ENCODE measurements at places on chromosomes 2 and 18.

DNA sequence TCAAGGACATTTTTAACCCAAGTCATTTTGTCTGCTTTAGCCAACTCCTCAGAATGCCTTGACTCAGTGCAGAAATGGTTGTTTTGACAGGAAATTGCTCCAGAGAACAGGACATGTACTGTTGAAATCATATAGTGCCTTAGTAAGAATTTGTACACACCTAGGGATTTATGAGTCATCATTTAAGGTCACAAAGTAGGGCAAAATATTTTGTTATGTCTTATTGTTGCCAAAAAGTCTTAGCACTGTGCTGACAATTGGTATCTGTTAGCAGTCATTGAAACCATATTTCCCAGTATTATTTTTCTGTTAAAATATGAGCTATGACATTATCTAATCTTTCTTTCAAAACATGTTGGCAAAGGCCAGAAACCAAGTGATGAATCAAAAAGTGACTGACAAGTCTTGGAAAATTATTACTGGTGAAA, 104.5 kb downstream of the OSBPL6 start:
- no peak for DNase-seq

GRCh38 chr18:40380686-40381439, 1574.2 kb upstream of the PIK3C3 start:
- DNase-seq: no peak

- DNase-seq: no peak
Observed at GRCh38 chr2:109560265-109560664, 53.5 kb downstream of the SEPTIN10 start.

GRCh38 chr2:218253232-218253625, 7.6 kb upstream of the GPBAR1 start:
- no peak for DNase-seq

DNA sequence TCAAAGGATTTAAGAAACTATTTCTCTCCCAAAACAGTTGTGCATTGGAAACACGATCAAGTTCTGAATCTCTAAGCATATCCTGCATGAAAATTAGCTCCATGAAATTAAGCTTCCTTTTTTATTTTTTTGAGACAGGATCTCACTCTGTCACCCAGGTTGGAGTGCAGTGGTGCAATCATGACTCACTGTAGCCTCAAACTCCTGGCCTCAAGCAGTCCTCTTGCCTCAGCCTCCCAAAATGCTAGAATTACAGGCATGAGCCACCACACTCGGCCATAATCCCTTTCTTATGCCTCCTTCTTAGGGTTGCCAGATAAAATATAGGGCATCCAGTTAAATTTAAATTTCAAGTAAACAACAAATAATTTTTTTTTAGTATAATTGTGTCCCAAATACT, 124.4 kb downstream of the ARL4C start:
- DNase-seq: no peak

DNA sequence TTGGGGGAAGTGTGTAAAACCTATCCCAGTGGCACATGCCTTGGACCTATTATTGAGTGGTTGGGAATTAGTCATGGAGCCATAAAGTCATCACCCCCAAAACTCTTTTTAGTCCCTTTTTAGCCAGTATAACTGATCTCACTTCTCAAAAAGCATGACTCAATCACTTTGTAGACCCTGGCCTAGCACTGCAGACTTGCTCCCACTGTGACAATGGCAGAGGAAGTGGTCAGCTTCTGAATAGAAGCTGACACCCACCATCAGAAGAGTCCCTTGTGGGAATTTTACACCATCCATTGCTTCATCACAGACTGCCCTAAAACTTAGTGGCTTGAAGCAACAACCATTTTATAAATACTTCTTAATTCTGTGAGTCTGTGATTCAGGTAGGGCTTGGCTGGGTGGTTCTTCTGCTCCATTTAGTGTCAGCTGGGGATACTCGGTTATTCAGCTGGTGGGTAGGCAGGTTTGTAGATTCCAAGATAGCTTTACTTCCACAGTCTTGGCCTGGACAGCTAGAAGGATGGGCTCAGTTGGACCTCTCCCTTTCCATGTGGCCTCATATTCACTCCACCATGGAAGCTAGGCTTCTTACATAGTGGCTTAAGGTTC, 10.8 kb upstream of the ITGA6 start:
- no peak for DNase-seq

GRCh38 chr18:14577971-14578370, 34.6 kb upstream of the POTEC start:
- no peak for DNase-seq

- no peak for DNase-seq
Observed at GRCh38 chr2:19749507-19749836, 152.3 kb downstream of the TTC32 start.

- no peak for DNase-seq
Observed at GRCh38 chr2:157857881-157858280, 18.2 kb downstream of the ACVR1 start.

GRCh38 chr2:86229221-86229620, 30.0 kb downstream of the MRPL35 start:
- DNase-seq: no peak

- no peak for DNase-seq
Observed at GRCh38 chr2:100812116-100812515, 7.8 kb upstream of the NPAS2 start.

- DNase-seq: peak; percentile 21
Observed at GRCh38 chr2:211157856-211158463, 601.6 kb downstream of the CPS1 start.

GRCh38 chr2:237044281-237044680, 41.4 kb upstream of the COPS8 start:
- DNase-seq: no peak

DNA sequence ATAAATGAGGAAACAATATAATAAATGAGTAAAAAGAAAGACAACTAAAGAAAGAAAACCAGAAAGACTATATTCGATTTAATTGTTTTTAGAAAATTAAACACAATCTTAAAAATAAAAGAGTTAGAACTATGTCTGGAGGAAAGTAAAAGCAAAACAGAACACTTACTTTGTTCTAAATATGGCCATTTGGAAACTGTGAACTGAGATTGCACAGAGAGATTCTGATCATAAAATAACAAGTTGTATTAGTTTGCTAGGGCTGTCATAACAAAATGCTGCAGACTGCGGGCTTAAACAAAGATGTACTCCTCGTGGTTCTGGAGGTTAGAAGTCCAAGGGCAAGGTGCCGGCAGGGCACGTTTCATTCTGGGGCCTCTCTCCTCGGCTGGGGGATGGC, 128.1 kb upstream of the AQP4 start:
- DNase-seq: no peak

DNA sequence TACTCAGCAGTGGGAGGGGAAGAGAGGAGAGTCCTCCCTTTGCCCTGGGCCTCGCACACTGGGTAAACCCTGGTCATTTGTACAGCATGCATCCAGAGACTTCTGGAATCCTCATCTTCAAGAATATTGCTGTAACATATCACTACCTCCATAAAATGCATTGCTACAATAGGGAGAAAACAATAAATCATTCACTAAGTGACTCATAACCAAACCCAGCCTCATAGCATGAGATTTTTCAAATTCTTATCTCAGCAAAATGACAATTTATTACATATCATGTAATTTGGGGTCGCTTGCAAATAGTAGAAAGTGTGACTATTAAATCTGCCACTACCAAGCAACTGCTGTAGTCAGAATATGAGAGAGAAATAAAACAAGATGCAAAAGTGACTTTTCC, 189.4 kb downstream of the ALK start:
- DNase-seq: no peak

DNA sequence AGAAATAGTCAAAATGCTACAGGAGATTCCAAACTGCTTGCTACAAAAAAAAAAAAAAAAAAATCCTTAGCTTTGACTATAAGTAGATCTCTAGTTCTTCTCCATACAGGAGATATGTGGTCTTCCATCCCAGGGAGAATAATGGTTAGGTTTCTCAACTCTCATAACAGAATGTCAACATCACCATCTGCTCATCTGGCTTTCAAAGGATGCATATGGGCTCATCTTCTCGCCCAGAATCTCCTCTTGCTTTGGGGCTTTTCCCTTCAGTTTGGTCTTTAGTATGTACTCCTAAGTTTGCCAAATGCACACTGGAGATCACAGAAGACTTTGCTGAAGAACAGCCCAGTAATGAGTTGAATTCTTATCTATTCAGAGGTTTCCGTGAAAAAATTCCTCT, 240.7 kb downstream of the NRXN1 start:
- no peak for DNase-seq

DNA sequence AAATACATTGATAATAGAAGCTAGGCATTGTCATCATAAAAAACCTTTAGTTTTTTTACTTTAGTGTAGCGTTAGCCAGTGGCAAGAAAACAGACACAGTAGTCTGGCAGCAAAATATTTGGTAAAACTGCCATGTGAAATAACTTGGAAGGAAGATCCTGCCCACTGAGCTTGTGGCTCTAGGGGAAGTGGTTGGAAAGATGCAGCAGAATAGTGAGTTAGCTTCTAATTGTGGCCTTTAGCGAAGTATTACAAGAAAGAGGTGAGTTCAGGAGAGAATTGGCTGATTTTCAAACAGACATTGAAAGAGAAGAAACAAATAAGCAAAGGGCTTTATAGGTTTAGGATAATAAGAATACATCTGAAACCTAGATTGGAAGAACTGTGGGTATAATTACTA, 1887.8 kb upstream of the CELF4 start:
- no peak for DNase-seq

DNA sequence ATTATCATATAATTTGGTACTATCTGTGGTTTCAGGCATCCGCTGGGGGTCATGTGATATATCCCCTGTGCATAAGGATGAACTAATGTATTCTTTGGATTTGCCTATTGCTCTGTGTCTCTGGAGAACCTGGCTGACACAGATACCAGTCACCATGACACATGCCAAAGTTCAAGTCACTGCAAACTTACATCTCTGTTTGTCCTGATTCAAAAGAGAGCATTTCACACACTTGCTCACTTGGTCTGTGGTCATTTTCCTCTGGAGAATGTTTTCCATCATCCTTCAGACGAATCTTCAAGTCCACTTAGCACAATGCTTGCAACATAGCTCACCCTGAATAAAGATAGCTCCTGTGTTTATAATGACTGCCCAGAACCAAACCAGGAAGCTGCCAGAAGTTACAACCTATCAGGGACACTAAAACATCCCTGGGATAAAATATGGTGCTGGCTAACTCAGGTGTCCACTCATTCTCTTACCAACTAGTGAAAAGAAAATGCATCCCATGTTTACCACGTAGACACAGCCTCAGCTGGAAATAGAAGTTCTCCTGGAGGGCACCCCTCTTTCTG, 18.1 kb downstream of the SULT1C3 start:
- DNase-seq: no peak

DNA sequence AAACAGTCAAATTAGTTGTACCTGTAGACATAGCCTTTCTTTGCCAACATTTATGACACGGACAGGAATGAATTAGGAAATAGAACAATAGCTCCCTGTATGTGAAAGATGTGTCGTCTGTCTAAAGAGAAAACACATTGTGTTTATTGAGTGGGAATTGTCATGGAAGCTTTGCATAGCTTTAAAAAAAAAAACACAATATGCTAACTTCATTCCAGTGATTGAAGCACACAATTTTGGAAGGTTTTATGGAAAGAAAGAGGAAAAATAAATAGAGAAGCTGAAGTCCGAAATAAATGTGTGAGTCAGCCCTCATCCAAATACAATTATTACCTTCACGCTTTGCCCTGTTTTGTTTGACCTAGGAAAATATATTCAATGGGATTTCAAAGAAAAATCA, 1095.7 kb downstream of the TSN start:
- DNase-seq: no peak

DNA sequence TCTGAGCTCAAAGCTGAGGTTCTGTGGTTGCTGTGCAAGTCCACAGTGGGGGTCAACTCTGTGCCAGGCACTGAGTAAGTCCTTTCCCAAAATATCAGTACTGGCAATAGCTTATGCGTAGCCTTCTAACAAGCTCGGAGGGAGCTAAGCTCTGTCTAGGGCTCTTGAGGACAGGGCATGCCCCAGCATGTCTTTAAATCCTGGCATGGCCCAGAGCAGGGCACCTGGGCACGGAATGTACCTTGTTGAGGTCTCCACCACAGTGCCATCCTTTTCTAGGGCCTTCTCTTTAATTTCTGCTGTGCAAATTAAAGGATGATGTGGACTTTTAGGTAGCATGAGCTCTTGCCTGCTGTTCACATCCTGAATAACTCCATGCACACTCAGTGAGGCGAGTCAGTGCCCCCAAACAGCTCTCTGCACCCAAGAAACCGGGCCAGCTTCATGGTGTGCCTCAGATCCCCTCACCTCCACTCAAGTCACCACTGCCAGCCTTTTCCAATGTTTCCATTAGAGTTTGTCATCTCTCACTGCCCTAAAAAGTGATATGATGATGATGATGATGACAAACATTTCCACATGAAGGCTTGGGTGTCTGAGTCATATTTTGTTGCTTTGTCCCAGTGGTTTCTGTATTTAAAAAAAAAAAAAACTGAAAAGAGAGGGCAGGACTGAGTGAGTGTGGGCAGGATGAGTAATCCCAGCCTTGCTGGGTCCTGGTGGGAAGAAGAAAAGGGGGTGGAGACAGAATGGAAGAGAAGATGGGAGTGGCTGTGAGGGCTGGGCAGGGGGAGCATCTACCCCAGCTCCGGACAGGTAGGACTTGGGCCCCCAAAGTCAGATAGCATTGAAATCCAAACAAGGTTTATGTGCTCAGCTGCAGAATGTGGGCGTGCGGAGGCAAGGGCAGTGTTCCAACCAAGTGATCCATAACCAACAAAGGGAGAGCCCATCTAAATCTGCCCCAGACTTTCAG, 78.9 kb downstream of the ZBTB7C start:
- no peak for DNase-seq

DNA sequence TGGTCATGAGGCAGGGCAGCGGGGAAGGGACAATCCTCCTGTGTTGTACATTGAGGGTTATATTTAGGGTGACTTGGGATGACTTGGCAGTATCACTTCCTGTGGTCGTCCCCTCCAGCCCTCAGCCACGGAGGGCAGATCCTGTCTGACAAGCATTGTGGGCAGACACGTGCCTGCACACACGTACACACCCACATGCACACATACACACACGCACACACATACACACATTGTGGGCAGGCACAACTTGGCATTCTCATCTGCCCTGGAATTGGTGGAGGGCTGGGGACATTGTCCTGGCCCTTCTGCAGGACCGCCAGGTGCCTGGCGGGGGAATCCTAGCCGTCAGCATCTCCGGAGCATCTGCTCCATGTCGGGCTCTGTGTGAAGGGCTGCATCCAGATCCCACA, 47.6 kb downstream of the ODC1 start:
- DNase-seq: no peak

GRCh38 chr2:177464549-177464948, 72.0 kb downstream of the AGPS start:
- DNase-seq: no peak

- DNase-seq: no peak
Observed at GRCh38 chr2:135475128-135475527, 55.9 kb downstream of the ZRANB3 start.

DNA sequence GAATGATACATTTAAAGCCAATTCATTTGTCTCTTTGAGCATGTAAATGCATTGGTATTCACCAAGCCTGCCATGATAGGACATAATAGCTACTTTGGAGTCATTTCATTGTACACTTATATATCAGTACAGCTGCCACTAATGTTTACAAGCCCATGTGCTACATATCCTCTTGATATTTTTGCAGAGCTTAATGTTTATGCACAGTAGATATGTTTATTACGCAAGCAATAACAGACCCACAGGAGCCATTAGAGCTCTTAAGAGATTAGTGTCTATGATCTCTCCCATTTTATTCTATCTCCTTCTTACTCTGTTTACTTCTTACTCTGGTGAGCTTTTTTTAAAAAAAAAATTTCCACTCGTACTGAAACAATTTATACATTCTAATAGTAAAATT, 1132.1 kb upstream of the ZEB2 start:
- no peak for DNase-seq

GRCh38 chr2:200703127-200703925, 108.4 kb upstream of the BZW1 start:
- no peak for DNase-seq
